ENCODE measurements at places on chromosomes 13 and 19.

DNA sequence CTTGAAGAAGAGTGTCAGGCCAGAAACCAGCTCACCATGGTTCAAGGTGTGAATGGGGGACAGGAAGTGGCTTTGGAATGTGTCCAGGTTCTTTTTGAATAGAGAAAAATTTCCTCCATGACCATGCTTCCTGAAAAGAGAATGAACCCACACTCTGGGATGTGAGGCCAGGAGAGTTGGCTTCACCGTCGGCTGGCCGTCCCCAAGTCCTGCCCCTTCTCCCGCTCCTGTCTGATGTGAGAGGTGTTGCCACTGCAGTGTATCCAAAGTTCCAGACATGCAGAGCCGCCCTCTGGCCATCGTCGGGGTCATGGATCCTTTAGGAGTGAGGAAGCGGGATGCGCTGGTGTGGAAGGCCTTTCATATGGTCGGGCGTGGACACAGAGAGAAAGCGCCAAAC lies 101.2 kb downstream of the COL4A2 start:
- no peak for DNase-seq

DNA sequence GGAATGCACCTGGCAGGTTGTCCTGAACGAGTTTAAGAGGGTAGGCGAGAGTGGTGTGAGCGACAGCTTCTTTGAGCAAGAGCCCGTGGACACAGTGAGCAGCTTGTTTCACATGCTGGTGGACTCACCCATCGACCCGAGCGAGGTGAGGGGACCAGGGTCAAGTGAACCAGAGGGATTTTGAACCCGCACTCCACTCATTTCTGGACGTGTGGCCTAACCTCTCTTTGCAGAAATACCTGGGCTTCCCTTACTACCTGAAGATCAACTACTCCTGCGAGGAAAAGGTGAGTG lies 1.7 kb downstream of the CATSPERG start:
- no peak for DNase-seq

DNA sequence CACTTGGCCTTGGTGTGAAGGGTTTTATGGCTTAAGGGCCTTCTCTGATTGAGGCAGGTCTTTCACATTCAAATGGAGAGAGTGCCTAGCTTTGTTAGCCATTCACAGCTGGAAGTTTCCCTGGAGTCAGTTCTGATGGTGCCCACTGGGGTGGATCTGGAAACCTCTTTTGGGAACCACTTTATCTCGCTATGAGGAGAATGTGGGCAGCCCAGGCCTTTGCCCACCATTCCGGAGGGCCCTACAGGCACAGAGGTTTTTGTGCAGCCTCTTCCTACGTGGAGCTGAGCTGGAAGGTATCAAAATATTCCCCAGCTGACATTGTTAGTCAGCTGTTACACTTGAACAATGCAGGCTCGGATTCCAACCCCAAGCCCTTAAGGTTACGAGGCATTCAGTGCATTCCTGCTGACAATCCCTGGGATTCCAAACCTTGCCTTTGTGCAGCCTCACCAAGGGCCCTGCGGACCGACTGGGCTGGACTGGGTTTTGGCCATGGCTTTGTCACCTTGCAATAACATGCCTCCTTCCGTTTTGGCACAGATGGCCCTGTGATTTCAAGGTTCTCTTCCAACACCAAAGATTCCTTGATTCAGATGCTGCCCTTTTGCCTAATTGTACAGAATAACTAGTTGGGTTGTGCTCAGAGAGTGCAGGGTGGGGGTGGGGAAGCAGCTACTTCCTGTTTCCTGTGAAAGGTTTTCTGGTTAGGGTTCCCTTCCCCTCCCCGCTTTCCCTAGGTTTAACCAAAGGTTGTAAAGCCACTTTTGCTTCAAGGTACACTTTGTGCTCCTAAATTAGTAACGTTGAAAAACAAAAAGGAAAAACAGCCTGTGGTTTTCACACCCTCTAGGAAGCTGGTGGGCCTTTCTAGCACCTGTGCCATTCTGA lies 27.0 kb downstream of the SAE1 start:
- peak; percentile 36 for DNase-seq

DNA sequence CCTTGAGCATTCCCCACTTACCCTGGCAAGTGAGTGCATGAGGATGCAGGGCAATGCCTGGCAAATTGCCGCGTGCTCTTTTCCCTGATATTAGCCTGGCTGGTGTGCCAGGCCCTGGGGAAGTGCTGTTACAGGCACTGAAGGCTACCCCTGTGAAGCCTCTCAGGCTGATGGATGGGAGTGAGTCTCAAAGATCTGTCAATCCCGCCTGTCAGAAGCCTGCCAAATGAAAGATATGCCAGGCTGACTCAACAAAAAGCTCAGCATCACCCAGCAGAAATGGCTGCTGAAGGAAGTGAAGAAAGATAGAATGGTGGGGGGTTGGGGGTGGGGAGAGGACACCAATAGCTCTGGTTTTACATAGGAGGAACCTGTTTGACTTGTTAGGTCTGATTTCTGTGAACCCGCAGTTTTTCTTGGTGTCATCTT lies 112.1 kb downstream of the LACC1 start:
- no peak for DNase-seq

GRCh38 chr13:36207672-36208071 lies 6.7 kb downstream of the SOHLH2 start:
- DNase-seq = no peak

GRCh38 chr13:88739195-88739594 lies 1068.0 kb downstream of the SLITRK5 start:
- DNase-seq = no peak

DNA sequence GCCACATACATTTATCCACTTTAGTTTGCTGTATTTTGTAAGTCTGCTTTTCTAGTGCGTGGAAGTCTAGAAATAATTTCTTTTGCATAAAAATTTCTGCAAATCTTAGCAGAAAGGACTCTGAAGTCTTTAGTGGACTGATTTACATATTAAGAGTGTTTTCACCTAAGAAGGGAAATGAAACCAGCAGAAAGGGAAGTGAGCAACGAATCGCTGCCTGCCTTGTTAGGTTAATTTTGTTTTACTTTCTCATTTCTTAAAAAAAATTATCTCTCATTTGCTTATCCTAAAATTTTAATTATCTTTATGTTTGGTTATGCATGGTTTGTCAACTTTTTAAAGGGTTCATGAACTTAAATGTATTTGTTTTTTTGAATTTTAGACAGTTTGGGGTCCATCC lies 767 bp upstream of the GPR18 start:
- DNase-seq = no peak

DNA sequence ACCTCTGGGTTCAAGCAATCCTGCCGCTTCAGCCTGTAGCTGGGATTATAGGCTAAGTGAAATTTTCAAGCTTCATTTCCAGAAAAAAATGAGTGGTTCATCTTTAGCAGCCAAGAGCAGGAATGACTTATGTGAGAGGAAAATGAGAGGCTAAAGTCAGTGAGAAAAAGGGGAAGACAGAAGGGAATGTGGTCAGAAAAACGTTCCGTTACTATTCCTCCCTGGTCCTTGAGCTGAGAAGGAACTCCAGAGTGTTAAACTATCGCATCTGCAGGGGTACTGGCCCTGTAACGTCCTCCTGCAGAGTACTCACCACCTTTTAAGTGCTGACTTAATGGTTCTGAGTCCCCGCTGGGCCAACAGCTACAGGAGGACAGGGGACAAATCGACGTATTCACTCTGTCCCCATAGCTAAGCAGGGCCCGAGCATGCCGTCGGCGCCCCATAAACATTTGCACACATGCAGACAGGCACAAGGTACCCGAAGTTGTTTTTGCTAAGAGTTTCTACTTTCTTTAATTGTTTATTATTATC lies 88.1 kb downstream of the FLT1 start:
- DNase-seq = no peak

- peak; percentile 28 for DNase-seq
Observed at GRCh38 chr13:113110048-113110851, 4.7 kb downstream of the F7 start.

DNA sequence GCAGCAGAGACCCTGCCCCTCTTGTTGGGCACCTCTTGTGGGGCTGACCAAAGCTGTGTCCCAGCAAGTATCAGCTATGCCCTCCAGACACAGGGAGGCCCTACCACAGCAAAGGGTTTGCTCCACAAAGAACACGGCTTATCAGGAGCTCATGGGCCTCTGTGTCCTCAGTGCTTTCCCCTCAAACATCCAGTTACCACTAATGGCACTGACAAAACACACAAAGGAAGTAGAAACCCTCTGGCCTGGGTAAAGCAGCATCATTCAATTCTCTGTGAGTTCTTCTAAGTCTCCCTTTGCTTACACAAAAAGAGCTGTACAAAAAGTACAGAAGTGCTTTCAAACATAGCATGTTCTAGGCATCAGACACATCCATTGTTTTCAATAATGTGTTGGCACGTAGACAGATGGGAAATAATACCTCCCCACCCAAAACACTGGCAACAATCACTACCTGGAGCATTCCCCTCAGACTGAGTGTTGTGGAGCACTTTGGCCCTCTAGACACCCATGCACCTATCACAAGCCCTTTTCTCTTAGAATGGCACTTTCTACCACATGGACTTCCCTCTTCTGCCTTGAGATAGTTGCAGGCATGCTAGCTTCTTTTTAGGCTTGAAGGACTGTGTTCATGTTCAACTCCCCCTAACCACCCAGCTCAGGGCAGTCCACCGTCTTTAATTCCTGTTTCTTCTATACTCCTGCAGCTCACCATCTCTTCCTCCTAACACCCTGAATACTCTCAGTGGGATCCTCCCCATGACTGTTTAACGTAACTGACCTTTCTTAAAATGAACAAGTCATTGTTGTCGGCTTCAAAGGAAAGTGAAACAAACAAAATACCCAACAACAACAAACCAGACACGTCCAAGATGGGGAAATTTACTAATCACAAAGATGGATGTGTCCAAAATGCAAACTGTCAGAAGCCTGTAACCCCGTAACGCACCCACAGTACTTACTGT lies 43.5 kb downstream of the ATP7B start:
- no peak for DNase-seq

DNA sequence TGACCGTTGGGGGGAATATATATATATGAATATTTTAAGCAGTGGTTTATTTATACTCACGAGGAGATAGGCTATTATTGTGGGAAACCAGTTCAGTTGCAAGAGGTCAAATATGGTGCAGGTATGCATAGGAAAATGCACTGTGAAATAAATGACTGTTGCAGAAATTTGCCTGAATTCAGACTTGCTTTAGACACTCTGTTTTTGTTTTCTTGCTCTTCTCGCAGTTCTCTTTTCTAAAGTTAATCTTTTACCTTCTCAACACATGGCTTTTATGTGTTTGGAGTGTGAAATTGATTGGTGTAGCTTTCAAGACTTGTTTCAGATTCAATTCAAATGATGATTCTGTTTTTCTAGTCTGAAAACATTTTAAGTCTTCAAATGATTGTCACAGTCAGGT lies 109.7 kb downstream of the LRCH1 start:
- no peak for DNase-seq

GRCh38 chr13:110411688-110412059 lies 104.6 kb downstream of the COL4A2 start:
- no peak for DNase-seq

DNA sequence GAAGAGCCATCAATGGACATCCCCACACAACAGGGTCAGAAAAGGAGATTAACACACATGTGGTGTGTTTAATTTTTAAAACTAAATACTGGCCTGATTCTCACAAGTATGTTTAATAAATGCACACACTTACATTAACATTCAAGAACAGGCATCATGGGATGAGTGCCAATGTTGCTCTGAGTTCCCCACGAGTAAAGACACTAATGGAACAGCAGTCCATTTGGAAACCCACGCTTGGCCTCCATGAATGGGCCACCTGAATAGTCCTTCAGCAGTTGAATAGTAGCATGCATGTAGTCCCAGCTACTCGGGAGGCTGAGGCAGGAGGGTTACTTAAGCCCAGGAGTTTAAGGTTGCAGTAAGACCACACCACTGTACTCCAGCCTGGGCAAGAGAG lies 195.2 kb upstream of the IPO5 start:
- no peak for DNase-seq

DNA sequence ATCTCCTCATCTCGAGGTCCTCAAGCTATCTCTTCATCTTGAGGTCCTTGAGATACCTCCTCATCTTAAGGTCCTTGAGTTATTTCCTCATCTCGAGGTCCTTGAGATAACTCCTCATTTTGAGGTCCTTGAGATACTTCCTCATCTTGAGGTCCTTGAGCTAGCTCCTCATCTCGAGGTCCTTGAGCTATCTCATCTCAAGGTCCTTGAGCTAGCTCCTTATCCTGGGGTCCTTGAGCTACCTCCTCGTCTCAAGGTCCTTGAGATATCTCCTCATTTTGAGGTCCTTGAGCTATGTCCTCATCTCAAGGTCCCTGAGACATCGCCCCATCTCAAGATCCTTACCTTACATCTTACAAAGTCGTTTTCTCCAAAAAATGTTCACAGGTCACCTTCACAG lies 18.7 kb downstream of the VAV1 start:
- DNase-seq = no peak

DNA sequence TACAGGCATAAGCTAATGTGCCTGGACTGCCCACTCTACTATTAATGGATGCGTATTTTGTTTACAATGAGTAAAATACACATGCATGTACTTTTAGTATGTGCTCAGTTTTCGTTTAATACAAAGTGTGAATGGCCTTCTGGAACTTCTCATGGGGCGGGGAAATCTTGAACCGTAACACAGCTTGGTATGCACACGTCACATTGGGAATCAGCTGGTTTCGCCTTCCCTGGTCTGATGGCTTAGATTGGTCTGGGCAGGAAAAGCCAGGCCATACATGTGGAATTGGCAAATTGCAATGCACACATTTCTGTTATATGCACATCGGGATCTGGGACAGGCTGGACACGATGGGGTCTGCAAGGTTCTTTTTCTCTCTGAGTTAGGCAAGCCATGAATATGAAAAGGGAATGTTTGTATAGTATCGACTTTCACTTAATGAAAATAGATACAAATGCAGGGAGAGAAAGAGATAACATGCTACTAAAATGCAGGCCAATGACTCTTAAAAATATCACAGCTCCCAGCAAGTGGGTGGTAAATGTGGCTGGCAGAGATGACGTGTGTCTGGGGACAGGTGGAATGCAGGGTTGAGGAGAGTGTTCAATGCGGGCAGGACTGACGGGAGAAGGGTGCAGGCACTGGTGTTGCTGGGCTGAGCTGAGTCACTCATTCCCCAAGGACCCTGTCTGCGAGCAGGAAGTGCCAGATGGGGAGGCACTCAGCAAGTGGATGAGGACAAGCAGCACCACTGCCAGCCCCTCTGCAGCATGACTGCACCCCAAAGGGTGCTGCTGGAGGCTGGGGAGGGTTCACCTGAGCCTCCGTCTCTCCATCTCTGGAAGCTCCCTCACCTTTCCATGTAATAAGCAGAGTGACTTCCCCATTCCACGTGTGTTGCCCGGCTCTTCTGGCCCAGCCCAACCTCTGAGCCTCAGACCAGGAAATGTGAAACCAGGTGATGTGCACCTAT lies 204.0 kb upstream of the GPR12 start:
- no peak for DNase-seq

- no peak for DNase-seq
Observed at GRCh38 chr13:111361046-111361872, 40.8 kb downstream of the TEX29 start.

- DNase-seq = no peak
Observed at GRCh38 chr13:50078895-50079654, 63.8 kb downstream of the KCNRG start.
